ENCODE measurements at places on chromosomes 7 and 10. TPM values are rescaled to one million over a fixed set of nuclear protein-coding genes. Genes with fewer than 3 reads are reported as not detected.

CACNA2D1 gene
- 11.0 TPM for polyA plus RNA-seq

FOXI2 gene
- polyA plus RNA-seq: not detected

GPR15LG gene
- not detected for polyA plus RNA-seq

APBB1IP gene
- polyA plus RNA-seq: 4.3 TPM

MYOZ1 gene
- 9.6 TPM for polyA plus RNA-seq

DYNC1I1 gene
- 0.11 TPM for polyA plus RNA-seq

NKX1-2 gene
- polyA plus RNA-seq: not detected

SEMA3D gene
- polyA plus RNA-seq: 27.7 TPM

SPDYE16 gene
- polyA plus RNA-seq: not detected

ACSM6 gene
- polyA plus RNA-seq: not detected

GPR26 gene
- polyA plus RNA-seq: 0.01 TPM

CRPPA gene
- polyA plus RNA-seq: 0.39 TPM

LBX1 gene
- not detected for polyA plus RNA-seq

KCND2 gene
- polyA plus RNA-seq: not detected

SLC35G1 gene
- polyA plus RNA-seq: 7.4 TPM

TLL2 gene
- polyA plus RNA-seq: 0.05 TPM

FZD8 gene
- polyA plus RNA-seq: 0.31 TPM

CAMK1D gene
- 1.6 TPM for polyA plus RNA-seq

OR2A12 gene
- polyA plus RNA-seq: not detected

MLXIPL gene
- polyA plus RNA-seq: not detected

MYO1G gene
- polyA plus RNA-seq: not detected

GIMAP1 gene
- not detected for polyA plus RNA-seq
